ENCODE measurements at places on chromosomes 4 and X.

DNA sequence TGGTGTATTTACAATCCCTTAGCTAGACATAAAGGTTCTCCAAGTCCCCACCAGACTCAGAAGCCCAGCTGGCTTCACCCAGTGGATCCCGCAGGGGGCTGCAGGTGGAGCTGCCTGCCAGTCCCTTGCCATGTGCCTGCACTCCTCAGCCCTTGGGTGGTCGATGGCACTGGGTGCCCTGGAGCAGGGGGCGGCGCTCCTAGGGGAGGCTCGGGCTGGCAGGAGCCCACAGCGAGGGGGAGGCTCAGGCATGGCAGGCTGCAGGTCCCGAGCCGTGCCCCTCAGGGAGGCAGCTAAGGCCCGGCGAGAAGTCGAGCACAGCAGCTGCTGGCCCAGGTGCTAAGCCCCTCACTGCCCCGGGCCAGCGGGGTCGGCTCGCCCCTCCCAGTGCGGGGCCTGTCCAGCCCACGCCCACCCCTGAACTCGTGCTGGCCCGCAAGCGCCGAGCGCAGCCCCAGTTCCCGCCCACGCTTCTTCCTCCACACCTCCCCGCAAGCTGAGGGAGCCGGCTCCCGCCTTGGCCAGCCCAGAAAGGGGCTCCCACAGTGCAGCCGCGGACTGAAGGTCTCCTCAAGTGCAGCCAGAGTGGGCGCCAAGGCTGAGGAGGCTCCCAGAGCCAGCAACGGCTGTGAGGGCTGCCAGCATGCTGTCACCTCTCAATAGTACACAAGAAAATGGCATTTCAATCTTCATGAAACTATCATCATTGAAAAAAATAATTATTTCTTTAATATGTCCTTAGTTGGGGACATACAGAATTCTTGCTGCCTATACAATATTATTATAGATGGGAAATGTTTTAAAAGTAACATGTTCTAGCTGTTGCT is 189.1 kb downstream of the SLC7A11 start:
- DNase-seq, result no peak

- DNase-seq, result no peak
Measured at GRCh38 chr4:15130441-15130840, 128.2 kb downstream of the CPEB2 start.

DNA sequence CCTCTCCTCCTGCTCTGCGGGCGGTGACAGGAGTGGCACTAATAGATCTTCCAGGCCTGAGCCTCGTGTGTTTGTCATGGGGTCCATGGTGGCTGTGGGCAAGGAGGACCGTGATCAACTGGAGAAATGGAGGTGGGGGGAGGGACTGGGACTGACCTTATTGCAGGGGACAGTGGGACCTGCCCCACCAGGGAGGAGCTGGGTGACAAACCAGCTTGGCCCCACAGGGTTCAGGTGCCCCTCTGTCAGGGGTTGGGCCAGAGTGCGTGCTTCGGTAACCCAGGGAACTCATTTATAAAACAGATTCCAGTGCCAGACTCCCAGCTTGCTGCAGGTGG is 366.5 kb downstream of the BCOR start:
- DNase-seq, result no peak

DNA sequence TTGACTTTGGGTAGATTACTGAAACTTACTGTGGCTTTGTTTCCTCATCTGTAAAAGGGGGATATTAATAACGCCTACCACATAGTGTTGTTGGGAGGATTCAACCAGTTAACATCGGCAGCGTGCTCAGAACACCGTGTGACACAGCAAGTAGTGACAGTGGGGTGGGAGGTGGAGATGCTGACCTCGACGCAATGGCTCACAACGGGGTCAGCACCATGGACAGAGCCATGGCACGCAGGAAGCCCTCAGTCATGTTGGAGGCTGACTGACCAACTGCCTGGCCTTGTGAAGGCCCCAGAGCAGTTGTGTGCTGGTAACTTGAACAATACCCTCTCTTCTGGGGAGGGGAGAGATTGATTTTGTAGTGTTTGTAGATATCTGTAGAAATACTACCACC is 93.2 kb downstream of the WFS1 start:
- no peak for DNase-seq

DNA sequence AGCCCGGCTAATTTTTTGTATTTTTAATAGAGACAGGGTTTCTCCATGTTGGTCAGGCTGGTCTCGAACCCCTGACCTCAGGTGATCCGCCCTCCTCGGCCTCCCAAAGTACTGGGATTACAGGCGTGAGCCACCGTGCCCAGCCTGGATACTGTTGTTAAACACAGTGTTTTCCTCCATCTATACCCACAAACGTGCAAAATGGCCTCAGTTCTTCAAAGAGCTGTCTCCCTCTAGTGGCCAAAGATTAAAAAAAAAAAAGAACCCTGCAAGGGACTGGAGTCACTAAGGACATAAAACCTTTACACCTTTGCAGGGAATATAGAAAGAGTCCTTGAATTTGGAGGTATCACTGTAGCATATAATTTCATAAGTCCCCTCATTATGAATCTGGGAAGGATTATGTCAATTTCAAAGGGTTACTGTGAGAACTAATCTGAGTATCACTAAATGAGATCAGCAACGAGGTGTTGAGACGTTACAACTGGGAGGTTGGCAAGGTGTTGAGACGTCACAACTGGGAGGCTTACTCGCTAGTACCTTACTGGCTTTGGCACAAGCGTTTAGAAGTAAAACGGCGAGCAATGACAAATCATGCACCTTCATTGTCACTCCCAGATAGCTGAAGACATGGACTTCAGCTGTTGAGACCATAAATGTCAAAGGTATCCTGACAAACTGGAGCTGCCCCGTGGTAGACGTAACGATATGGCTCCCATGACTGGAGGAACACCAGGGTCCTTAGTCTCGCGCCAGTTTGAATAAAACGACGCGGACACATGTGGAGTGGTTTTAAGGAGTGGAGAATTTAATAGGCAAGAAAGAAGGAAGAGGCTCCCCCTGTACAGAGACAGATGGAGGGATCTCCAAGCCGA is 33.4 kb upstream of the ENPP6 start:
- no peak for DNase-seq

GRCh38 chrX:13473442-13474163 is 95.8 kb upstream of the EGFL6 start:
- no peak for DNase-seq

- DNase-seq, result no peak
Measured at GRCh38 chr4:167578906-167579305, 344.6 kb upstream of the SPOCK3 start.

DNA sequence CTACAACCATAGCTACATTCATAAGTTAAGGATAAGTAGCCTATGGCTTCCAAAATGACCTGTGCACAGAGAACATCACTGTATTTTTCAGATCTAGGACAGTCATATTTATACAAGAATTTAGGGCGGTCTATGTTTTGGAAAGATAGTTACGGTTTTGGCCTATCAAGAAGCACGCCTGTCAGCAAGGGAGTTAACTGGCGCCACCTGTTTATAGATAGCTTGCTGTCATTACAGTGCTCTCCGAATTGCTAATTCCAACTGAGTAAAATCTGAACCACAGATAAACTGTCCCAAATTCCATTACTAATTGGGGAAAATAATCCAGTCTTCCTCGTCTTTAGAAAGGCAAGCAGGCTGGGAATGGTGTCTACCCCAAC is 646 bp downstream of the ABCB7 start:
- DNase-seq, result no peak

GRCh38 chrX:121987163-121987562 is 939.8 kb downstream of the GLUD2 start:
- no peak for DNase-seq

- DNase-seq, result no peak
Measured at GRCh38 chr4:38781854-38782261, 932 bp downstream of the TLR10 start.

- DNase-seq, result no peak
Measured at GRCh38 chr4:176437756-176438155, 118.0 kb downstream of the SPCS3 start.

GRCh38 chr4:5711479-5712184 is 631 bp downstream of the EVC start:
- DNase-seq, result no peak

GRCh38 chr4:142354794-142355420 is 491.2 kb downstream of the INPP4B start:
- DNase-seq, result no peak

- no peak for DNase-seq
Measured at GRCh38 chr4:153962311-153963039, 173.6 kb upstream of the SFRP2 start.

- DNase-seq, result no peak
Measured at GRCh38 chr4:82084747-82085146, 289.0 kb downstream of the HNRNPD start.

DNA sequence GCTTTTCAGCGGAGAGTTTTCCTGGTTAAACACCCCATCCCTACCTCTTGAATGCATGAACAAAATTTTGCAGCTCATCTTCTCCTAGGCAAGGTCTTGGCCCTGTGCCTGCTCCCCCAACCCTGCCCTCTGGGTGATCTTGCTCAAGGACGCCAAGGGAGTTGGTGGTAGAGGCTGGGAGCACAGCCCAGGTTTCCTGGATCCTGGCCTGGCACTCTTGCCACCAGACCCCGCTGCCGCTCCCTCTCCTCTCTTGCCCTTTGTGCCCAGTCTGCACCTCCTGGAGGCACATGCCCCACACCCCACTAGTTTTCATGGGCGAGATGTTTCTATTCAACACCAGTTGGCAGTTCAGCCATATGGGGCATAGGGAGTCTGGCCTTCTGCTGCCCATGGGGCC is 37.3 kb downstream of the TSC22D3 start:
- DNase-seq, result no peak
